ENCODE measurements at places on chromosomes 6 and 20. TPM values are rescaled to one million over a fixed set of nuclear protein-coding genes. Genes with fewer than 3 reads are reported as not detected.

DNA sequence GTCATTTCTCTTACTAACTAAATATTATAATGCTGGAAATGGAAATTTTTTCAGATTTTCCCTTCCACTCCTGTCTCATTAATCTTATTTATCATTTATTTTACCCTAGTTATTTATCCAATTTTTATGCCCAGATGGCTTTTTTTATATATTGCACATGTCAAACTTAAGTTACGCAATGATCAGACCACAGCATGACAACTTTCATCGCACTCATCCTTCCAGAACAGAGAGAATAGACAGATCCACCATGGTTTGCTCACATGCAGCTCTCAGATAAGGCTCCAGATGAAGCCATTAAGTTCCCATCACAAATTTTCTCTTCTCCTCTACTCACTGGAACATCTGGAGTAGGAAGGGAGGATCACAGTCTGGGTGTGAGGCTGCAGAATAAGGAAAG, 48.7 kb downstream of the MAP7 start:
- DNase-seq: no peak

DNA sequence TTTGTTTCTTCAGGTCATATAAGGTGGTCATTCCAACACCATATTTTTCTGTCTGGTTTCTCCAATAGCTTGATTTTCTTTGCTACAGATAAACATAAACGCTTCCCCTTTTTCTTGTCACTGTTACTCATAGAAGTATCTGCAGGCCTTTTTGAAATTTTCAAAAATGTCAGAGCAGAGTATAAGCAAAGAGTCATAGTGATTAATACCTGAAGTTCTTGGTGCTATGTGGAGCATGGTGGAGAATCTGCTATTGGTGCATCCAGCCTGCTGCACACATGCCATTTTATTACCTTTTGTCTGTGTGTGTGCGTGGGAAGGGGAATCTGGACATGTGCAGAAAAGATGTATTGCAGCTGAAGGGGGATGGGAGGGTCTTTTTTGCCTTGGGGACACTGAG, 19.7 kb downstream of the STX11 start:
- DNase-seq: no peak

- DNase-seq: no peak
Measured at GRCh38 chr20:39524371-39524911, 562.3 kb downstream of the DHX35 start.

GRCh38 chr6:141077355-141078333, 1055.1 kb upstream of the GJE1 start:
- DNase-seq: no peak

DNA sequence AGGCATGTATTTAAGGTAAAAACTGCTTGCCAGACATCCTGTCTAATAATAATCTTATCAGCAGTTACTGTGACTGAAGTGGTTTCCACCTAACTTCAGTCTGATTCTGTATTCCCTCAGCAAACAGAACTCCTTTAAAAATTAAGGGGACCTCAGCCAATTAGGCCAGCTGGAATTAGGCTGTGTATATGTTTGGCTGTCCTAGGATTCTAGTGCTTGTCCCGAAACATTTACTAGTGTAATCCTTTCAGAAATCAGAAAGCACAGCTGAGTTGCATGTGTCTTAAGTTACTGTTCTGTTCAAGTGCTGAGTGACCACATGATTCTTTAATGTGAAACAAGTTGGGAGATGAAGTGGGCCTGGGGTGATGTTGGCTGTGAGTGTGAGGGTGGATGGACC, 120.9 kb upstream of the SUPT3H start:
- DNase-seq: no peak

LRRN4 gene
- 2.6 TPM for total RNA-seq

DNA sequence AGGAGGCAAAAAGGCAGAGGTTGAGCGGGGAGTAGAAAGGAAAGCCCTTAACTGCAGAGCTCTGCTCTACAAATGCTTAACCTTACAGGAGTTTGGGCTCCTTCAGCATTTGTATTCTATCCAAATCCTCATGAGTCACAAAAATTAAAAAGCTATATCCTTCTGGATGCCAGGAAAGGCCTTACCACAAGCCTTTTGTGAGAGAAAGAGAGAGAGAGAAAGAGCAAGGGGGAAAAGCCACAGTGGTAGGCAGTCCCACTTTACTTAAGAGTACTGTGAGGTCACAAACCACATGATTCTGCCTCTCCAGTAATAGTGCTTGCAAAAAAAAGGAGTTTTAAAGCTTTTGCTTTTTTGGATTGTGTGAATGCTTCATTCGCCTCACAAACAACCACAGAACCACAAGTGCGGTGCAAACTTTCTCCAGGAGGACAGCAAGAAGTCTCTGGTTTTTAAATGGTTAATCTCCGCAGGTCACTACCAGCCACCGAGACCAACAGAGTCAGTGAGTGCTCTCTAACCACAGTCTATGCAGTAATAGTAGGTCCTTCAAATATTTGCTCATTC, at the start of gene RUNX2:
TSS of gene RUNX2 (plus strand) at position 375 of the 567 bp plus-strand sequence. CDS start 397 bp downstream, outside the sequence.
- no peak for DNase-seq

- no peak for DNase-seq
Measured at GRCh38 chr20:38620441-38620840, 18.8 kb downstream of the ARHGAP40 start.

DNA sequence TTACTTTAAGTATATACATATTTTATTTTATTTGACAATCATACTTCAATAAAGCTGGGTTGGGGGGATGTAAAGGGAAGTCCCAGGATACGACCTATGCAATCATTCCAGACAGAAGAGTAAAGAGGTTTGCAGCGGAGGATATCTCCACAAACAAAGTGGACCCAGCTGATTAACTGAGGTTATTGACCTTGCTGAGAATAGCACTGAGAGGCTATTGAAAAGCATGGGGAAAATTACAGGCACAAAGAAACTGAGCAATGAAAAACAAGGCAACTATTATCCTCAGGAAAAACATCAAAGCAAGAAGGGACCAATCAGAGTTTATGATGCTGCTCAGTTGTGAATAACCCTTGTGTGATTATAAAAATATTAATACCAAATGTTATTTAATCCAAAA, 32.6 kb downstream of the SERPINB1 start:
- DNase-seq: no peak

TTK gene
- 0.22 TPM for total RNA-seq

GRCh38 chr6:55445648-55446204, 118.5 kb downstream of the GFRAL start:
- no peak for DNase-seq

GRCh38 chr6:165753506-165753905, 90.5 kb upstream of the PDE10A start:
- DNase-seq: no peak

DNA sequence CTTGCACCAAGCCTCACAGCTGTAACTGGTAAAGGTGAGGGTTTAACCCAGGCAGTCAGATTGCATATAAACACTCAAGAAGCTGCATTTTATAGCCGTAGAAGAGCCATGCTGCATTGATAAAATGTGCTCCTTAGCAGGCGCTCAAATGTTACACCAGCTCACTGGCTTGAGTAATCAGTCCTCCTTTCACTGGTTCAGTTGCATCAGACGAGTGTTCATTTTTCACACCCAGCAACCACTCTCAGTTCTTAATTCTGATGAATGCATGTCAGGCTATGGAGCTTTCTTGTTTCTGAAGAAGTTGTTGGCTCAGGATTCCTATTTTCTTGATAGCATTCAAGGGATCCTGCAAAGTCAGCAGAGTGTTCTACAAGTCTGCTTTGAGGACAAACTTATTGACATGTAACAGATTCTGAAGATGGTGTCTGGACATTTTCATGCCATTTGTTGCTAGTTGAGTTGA, 198.3 kb downstream of the PLCB1 start:
- no peak for DNase-seq

- DNase-seq: no peak
Measured at GRCh38 chr20:57266291-57267157, at the start of gene BMP7. TSS of gene BMP7 (minus strand) at chr20:57266641. CDS start at chr20:57266122, 519 bp downstream.

GRCh38 chr6:54335871-54336270, 27.6 kb downstream of the TINAG start:
- DNase-seq: no peak

GRCh38 chr6:170032197-170032596, 258.7 kb downstream of the DLL1 start:
- DNase-seq: no peak

CRNKL1 gene
- total RNA-seq: 9.4 TPM

DNA sequence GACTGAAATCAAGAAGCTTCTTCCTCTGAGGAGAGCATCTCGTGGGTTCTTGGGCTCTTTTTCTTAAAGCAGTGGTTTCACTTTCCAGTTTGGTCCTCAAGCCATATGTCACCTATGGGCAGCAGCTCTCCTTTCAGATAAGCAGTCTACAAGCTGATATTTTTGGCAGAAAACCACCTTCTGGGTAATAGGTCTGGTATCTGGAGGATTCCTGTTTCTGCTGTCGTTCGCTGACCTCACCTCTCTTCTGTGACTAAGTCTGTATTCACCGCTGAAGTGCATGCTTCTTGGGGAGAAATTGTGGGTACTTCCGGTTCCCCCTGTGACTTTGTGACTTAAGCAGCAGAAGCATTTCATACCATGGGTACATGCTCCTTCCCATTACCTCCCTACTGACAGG, 193.6 kb downstream of the EDN1 start:
- DNase-seq: no peak
